ENCODE measurements at places on chromosomes 12 and 14.

DNA sequence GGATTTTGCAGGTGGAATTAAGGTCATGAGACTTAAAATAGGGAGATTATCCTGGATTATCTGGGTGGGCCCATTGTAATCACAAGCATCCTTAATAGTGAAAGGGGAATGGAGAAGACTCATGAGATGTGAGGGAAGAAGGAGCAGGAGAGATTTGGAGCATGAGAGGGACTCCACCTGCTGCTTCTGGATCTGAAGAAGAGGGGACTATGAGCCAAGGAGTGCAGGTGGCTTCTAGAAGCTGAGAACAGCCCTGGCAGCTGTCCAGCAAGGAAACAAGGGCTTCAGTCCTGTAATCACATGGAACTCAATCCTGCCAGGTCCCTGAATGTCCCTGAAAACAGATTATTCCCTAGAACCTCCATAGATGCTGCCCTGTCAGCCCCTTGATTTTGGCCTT lies 67.8 kb downstream of the PELI2 start:
- DNase-seq, result no peak

DNA sequence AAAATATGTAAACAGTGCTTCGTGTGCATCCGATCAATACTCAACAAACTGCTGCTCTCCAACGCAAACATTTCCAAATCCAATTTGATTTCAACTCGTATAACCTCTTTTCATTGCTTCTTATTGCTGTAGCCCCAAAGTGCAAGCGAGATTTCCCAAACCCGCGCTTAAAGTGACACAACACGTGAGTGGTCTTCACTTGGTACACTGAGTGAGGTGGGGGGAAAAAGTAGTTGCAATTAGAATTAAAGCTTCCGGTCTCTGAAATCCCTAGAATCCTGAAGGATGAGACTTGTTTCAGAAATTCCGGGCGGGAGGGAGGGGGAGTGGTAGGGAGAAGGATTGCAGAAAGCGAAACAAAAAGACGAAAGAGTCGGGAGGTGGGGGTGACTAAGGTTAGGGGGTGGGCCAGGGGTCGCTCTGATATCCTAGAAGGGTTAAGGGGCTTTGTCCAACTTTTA lies 387.5 kb downstream of the BCAT1 start:
- no peak for DNase-seq

GRCh38 chr12:126418400-126418799 lies 1353.2 kb downstream of the AACS start:
- DNase-seq, result no peak

- no peak for DNase-seq
These were observed 509.5 kb downstream of the TMEM132D start for GRCh38 chr12:129394177-129394825.

DNA sequence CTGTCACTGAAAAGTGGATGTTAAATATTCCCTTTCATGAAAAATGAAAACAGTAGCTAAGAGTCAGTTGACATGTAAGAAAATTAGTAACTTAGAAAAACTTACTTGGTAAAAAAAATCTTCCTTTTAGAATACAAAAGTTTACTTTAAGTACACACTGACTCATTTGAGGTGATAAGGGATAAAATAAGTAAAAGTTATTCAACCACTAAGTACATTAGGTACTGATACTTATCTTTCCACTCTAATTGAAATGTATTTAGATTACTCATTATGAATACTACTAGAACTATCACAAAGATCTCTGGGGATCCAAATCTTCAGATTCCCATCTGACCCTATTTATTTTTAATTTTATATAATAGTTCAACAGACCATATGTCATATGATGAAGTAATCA lies 12.2 kb downstream of the SYCP3 start:
- no peak for DNase-seq

GRCh38 chr14:91380610-91381371 lies 36.8 kb downstream of the CCDC88C start:
- no peak for DNase-seq

DNA sequence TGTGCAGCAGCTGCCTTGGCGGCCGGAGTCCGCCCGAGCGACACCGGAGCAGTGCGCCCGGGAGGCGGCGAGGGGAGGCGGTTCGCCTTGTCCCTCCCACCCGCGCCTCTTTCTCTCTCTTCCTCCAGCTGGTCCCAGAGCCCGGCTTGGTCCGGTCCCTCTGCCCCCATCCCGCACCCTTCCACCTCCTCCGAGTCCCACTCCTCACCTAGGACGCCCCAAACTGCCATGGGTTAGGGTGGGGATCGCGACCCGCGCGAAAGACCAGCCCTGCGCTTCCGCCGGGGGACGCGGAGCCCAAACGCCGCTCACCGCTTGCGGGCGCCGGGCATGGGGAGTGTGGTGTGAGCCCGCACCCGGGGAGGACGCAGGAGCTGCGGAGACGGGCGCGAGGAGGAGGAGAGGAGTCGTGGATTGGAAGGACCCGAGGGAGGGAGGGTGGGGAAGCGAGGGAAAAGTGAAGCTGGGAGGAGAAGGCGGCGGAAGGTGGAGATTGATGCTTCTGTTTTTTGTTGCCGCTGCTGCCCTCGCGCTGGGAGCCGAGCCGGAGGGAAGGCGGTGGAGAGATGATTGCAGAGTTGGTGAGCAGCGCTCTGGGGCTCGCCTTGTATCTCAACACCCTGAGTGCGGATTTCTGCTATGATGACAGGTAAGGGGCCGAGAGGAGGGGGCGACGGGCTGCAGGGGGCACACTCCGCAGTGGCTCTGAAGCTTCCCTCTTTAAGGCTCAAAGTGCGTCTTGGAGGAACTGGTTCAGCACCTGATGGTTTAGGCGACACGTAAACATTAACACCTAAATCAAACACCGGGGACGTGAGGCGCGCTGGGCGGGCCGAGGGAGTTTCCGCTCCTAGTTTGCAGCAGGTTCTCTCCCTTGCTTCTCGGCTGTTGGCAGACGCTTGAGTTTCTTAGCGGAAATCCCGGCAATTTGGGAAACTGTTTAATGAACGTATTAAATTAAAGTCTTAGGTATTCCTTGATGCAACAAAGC lies 610 bp downstream of the TMTC2 start:
- DNase-seq, result no peak

GRCh38 chr12:52091869-52092268 lies 12.4 kb downstream of the SMIM41 start:
- no peak for DNase-seq

GRCh38 chr12:71440345-71440762 lies 756 bp downstream of the LGR5 start:
- DNase-seq, result no peak

DNA sequence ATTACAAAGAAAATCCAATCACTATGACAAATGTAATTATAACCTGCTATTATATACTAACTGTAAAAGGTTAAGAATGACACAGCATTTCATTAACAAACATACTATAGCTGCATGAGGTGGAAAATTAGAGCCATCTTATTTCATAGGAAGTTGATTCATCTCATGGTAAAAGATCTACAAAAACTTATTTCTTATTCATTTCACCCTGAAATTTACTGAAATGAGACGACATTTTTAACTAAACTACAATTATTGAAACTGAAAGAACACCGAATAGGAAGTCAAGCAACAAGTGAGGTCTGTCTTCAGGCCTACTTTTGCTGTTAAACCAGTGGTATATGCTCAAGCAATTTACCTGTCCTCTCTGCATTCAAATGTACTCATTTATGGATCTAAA lies 87.2 kb downstream of the CEP83 start:
- DNase-seq, result no peak

DNA sequence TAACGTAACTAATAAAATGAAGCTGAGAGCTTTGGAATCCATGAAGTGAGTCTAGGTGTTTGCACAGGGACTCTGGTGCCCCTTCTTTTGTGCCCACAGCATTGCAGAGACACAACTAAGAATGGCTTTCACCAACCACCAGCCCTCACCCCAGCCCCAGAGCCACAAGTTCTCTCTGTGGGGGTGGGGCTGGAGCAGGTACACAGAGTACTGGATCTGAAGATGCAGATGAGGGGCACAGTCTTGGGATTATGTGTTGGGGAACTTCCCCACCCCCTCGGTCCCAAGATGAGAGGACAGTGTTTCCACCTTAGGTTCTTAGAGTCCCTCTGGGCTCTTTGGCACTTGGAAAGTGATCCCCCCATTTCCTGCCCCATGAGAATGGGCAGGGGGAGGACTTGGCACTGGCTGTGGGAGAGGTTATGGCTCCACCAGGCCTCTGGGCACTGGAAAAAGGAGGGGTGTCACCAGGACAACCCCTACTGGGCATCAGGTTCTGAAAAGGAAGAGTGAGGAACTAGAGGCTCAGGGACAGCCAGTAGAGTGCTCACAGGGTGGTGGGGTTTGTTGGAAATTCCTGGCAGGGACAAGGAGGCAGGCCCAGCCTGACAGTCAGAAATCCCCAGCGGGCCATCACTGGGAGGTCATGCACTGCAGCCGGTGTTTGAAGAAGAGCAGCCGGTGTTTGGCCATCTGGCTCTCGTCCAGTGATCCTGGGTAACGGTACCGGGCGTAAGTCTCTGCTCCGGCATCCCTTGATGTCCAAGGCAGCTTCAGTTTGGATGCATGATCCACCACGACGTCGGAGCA lies 6.7 kb downstream of the B4GALNT1 start:
- DNase-seq, result no peak

- DNase-seq, result no peak
These were observed 487.8 kb downstream of the KCNH5 start for GRCh38 chr14:62557416-62557815.

DNA sequence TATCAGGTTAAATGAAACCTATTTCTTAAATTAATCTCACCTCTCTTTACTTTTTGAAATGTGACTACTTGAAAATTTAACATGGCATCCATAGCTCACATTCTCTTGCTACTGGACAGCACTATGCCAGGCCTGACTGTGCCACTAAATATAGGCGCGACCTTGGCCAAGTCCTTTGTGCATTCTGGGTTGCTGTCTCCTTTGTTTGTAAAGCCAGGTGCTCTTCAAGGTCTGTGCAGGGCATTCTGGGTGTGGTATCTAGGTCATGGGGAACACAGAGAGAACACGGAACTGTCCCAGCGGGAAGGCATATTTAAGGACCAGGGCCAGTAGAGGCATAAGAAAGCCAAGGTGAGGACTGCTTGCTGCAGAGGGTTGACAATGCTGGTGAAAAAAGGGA lies 121.2 kb downstream of the ZNF664 start:
- DNase-seq, result no peak

GRCh38 chr12:39467432-39467870 lies 24.5 kb upstream of the KIF21A start:
- DNase-seq, result no peak

- no peak for DNase-seq
These were observed 2.1 kb upstream of the SLC2A13 start for GRCh38 chr12:40107803-40108620.

- no peak for DNase-seq
These were observed 208.6 kb downstream of the RASSF9 start for GRCh38 chr12:85627584-85627983.

DNA sequence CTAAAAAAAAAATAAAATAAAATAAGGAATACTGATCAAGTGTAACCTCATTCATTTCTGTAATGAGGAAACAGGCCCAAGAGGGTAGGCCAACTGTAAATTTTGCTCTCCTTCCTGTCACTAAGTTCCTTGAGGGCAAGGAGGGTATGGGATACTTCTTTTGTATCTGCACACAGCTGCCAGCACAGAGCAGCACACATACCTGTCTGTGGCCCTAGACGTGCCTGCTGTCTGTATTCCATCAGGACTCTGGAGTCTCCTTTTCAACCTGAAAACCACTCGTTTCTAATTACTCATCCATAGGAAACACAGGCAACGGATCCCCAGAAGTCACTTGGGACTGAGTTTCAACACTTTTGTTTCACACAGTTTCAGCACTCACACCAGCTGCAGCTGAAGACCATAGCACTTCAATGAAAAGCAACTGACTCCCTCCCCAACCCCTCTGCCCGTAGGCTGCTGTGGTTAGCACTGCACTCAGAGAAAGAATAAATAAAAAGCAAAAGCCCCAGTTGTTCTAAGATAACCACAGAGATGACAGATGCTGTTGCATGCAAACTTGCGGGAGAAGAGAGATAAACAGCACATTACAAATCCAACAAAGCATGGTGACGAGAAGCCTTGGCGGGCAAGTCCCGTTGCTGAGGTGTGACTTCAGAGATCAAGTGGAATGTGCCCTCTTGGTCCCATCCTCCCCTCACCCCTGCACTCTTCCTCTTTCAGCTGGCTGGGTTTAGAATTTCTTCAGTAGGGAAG lies 24.9 kb downstream of the CRACR2A start:
- no peak for DNase-seq

GRCh38 chr14:29355846-29356245 lies 571.8 kb downstream of the PRKD1 start:
- no peak for DNase-seq

DNA sequence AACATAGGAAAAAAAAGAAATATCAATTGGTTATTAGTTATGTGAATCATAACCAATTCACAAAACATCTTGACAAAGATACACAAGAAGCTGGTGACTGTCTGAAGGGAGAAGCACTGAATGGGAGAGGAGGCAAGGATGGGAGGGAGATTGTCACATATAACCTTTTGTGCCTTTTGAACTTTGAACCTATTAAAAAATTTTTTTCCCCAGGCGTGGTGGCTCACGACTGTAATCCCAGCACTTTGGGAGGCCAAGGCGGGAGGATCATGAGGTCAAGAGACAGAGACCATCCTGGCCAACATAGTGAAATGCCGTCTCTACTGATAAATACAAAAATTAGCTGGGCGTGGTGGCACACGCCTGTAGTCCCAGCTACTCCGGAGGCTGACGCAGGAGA lies 12.6 kb downstream of the DYNLL1 start:
- no peak for DNase-seq

DNA sequence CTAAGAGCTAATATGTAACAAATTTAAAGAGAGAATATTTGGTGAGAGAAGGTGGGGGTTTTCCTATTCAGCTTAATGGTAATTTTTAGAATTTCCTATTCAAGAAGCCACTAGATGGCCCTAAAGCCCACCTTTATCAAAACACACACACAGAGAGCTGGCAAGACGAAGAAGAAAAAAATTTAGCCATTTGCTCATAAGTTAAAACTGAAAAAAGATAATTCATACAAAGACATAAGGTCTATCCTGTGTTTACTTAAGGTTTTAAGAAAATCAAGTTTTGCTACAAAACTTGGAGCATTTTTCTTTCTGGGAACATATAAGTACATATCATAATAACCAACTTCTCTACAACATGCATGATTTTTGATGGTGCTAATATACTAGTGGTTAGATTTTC lies 46.8 kb upstream of the PCED1B start:
- DNase-seq, result peak; percentile 56

GRCh38 chr14:26866721-26867120 lies 268.9 kb upstream of the NOVA1 start:
- DNase-seq, result no peak

GRCh38 chr12:98901189-98901588 lies 256.1 kb downstream of the APAF1 start:
- DNase-seq, result no peak

GRCh38 chr12:20599757-20600156 lies 95.4 kb upstream of the SLCO1C1 start:
- DNase-seq, result no peak
